ENCODE measurements at places on chromosomes 13 and 19. TPM values are rescaled to one million over a fixed set of nuclear protein-coding genes. Genes with fewer than 3 reads are reported as not detected.

Gene CDC42EP5
- total RNA-seq, result 59.9 TPM

GRCh38 chr13:75226092-75226491 lies 255.9 kb downstream of the TBC1D4 start:
- H3K36me3 ChIP-seq, result peaks cover 4% of the 10 kb centered on the region
- H3K27ac ChIP-seq, result peak overlapping the region; percentile 76
- peaks cover 2% of the 10 kb centered on the region for H3K27me3 ChIP-seq
- no peak for DNase-seq

Gene FAM124A
- not detected for total RNA-seq

- peaks cover 9% of the 10 kb centered on the region for H3K27me3 ChIP-seq
- H3K4me1 ChIP-seq, result peaks cover 14% of the 10 kb centered on the region
- no peak for DNase-seq
- no peak within 1 kb of the TSS for H3K4me3 ChIP-seq
Measured at GRCh38 chr19:10339380-10339960, at the start of gene ICAM3. Gene ICAM3, minus strand, starts transcription at chr19:10339624. Its CDS starts 10 bp downstream, at chr19:10339614.

DNA sequence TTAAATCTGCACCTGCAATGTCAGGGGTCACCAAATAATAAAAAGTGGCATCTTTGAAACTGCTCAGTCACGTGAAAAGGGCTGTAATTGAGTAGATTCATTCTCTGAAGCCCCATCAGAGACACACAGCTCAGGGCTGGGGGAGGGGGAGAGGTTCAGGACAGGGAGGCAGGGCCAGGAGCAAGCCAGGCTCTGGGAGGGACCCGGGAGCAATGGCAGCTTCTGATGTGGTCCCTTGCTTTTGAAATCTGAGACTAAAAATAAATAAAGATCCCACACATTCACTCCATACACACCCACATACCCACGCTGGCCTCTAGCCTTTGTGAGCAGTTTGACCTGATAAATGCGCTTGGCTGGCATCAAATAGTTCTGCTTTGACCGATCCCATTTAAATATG lies 32.8 kb downstream of the GSX1 start:
- H3K36me3 ChIP-seq, result no peaks in the 10 kb centered on the region
- no peak overlapping the region for H3K4me3 ChIP-seq
- peaks cover 40% of the 10 kb centered on the region for H3K27me3 ChIP-seq
- H3K4me1 ChIP-seq, result no peaks in the 10 kb centered on the region
- DNase-seq, result no peak

- peaks cover 11% of the 10 kb centered on the region for H3K36me3 ChIP-seq
- peaks cover 1% of the 10 kb centered on the region for H3K27me3 ChIP-seq
- no peak overlapping the region for H3K27ac ChIP-seq
Measured at GRCh38 chr19:54928299-54928698, 19.0 kb downstream of the NLRP7 start.

DNA sequence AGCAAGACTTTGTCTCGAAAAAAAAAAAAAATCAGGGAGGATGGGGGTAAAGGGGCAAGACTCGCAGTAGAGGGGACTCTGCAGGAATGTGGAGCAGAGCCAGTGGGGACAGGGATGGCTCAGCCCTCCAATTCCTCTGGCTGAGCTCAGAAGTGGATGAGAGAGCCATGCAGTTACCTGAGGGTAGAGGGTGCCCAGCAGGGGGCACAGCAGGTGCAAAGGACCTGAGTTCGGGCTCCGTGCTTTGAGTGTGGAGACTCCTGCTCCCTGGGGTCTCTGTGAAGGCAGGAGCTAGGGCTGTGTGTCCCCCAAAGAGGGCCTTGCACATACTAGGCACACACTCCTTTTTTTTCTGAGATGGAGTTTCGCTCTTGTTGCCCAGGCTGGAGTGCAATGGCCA lies 7.7 kb downstream of the DOCK6 start:
- no peaks in the 10 kb centered on the region for H3K4me1 ChIP-seq
- H3K27ac ChIP-seq, result no peak overlapping the region
- H3K36me3 ChIP-seq, result no peaks in the 10 kb centered on the region
- H3K27me3 ChIP-seq, result no peaks in the 10 kb centered on the region
- no peak for DNase-seq
- H3K4me3 ChIP-seq, result no peak overlapping the region

DNA sequence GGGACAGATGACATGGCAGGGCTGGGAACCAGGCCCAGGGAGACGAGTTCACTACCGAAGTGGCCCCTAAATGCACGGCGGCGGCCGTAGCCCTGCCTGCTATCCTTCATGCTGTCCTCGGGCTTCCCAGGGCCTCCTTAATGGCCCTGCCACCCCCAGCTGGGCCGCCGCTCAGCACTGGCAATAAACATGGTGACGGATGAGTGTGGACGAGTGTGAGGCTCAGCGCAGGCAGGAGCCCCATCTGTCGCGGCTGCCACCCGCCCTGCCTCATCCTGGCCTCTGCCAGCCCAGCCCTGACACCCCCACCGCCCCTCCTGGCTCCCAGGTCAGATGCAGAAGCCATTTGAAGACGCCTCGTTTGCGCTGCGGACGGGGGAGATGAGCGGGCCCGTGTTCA lies 13.6 kb downstream of the PIN1 start:
- H3K27ac ChIP-seq, result no peak overlapping the region
- H3K36me3 ChIP-seq, result peaks cover 13% of the 10 kb centered on the region
- H3K4me3 ChIP-seq, result no peak overlapping the region
- peaks cover under 1% of the 10 kb centered on the region for H3K27me3 ChIP-seq

Gene IRS2
- 9.9 TPM for total RNA-seq

Data from HFFc6 (cell line).